ENCODE measurements at places on chromosomes 13 and 19.

- DNase-seq: no peak
Observed at GRCh38 chr19:17866312-17866963, 5.3 kb upstream of the SLC5A5 start.

- DNase-seq: no peak
Observed at GRCh38 chr19:1698636-1699035, 46.2 kb upstream of the TCF3 start.

- no peak for DNase-seq
Observed at GRCh38 chr13:25771641-25772478, 280.0 kb downstream of the SHISA2 start.

GRCh38 chr19:2149980-2150793, 1.2 kb downstream of the AP3D1 start:
- no peak for DNase-seq

- no peak for DNase-seq
Observed at GRCh38 chr13:50243931-50244330, 228.7 kb downstream of the KCNRG start.

GRCh38 chr13:74464670-74465069, 330.5 kb upstream of the KLF12 start:
- DNase-seq: no peak

DNA sequence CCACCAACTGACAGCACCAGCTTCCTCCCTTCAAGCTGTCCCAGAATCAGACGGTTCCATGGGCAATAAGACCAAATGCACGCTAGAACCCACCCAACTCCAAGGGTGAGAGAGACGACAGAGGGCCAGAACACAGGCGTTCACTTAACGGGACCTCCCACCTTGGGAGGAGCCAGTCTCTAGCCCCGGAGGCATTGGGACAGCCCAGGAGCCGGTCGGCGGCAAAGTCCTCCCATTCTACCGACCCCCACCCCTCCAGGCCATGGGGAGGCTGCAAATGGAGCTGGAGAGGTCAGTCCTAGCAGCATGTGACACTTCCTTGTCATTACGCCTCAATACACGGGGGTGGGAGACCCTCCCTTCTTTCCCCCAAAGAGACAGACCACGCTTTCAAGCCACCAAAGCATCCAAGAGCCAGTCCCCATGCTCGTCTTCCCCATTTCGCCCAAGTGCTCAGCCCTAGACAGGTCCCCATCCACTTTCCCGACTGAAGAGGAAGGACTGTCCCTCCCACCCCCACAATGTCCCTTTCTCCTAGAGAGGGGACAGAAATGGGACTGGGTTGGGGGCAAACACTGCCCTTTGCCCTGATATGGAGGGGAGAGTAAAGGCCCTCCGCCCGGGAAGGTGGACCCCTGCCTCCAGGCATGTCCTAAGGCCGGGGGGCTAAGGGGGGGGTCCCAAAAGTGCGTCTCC, 964 bp downstream of the KHSRP start:
- no peak for DNase-seq

- no peak for DNase-seq
Observed at GRCh38 chr13:21470785-21471184, 11.7 kb upstream of the ZDHHC20 start.

DNA sequence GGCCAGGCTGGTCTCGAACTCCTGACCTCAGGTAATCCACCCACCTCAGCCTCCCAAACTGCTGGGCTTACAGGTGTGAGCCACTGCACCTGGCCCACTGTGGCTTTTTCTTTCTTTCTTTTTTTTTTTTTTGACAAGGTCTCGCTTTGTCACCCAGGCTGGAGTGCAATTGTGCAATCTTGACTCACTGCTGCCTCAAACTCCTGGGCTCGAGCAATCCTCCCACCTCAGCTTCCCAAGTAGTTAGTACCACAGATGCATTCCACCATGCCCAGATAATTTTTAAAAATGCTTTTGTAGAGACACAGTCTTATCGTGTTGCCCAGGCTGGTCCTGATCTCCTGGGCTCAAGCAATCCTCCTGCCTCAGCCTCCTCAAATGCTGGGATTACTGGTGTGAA, 12.1 kb upstream of the FCGBP start:
- no peak for DNase-seq

DNA sequence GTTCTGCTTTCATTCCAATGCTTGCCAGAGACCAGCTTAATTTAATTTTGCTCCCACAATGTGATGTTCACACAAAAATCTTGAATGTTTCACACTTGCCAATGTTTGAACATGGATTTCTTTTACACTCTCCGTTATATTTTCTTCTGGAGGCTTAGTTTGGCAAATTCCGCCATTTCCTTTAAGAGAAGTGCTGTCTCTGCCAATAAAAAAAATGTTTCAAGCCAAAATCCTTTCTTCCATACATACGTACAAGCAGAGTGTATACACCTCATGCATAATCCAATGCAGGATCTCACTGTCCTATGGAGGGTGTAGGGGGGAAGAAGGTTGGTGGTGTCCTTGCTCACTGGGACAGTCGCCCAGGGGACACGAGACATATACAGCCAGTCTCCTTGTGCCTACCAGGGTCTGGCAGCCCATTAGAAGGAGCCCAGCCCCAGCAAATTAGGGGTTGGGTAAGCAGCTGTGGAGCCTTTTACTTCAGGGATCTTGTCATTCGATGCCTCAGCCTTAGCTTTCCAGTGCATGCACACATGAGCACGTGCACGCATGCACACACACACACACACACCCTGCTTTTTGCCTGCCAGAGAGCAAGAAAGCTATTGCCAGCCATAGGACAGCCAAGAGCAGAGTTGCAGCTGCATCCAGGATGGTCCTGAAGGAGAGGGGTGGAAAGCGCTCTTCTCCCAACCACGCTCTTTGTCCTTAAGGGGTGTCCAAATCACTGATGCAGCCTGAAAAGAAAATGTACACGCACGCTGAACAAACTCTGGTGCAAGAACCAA, 208.3 kb downstream of the FOXO1 start:
- DNase-seq: no peak

GRCh38 chr19:19587771-19588170, 30.7 kb downstream of the PBX4 start:
- DNase-seq: no peak

DNA sequence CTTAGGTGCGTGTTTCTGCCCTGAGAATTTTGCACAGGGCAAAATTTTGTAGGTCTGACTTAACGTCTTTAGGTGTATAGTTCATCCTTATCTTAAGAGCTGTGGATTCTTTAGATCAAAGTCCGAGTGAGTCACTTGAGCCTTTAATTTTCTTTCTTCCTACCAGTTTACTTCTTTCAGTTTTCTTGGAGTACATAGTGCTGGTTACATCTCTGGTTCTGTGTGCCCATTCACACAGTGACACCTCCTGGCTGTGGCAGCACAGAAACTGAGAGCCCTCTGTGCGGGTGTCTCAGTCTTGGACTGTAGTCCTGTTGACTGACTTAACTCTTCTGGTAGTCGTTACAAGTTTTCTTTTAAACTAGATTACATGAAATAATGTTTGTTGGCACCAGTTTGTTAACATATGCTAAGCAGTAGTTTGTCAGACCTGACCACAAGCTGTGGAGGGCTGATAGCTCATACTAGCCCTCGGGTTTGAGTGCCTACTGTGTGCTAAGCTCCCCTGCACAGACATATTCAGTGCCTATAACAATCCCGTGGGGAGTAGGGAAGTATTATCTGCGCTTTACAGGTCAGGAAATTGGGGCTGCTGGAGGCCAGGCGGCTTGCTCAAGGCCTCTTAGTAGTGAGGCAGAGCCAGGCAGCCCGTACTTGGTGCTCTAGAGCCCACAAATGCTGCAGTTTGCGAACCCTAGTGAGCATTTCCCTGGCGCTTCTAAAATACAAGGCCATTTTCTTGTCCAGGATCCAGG, 1.6 kb downstream of the GATAD2A start:
- no peak for DNase-seq

- no peak for DNase-seq
Observed at GRCh38 chr19:51198641-51199040, 26.2 kb upstream of the CD33 start.

- DNase-seq: no peak
Observed at GRCh38 chr19:7447648-7448047, 41.2 kb downstream of the PEX11G start.

DNA sequence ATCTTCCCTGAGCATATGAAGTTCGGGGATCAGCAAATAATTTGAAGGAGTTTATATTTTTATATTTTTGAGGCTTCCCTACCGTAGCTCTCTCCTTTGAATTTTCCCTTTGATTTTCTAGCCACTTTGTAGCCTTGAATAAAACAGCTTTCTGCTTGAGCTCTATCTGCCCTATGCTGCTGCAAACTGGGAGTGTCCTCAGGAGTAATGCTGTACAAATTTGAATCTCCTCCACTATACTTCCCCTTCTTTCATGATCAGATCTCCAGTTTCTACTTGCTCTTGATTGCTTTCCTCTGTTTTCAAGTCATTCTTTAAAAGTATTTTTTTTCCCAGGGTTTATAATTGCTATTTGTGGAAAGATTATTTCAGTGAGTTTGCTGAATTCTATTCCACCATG, 14.6 kb downstream of the PDS5B start:
- DNase-seq: no peak

DNA sequence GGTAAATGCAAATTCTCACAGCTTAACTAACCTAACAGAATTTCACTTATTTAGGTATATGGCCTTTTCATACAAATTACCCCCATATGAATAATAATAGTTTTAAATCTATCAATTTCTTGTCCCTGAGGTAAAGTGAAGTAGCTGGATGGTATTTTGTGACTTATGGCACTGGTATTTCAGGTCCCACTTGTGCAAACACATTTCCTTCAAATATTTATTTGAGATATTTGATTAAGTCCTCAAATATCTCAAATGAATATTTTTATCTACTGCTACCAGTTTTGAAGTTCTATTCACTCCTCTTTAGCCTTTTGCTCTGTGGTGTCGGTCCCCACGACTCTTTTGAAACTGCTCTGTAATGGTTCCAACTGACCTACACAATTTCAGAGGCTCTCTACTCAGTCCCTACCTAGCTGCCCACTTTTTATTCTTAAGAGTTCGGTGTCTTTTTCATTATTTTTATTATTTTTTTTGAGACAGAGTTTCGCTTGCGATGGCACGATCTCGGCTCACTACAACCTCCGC, 59.6 kb upstream of the ZDHHC20 start:
- DNase-seq: no peak

DNA sequence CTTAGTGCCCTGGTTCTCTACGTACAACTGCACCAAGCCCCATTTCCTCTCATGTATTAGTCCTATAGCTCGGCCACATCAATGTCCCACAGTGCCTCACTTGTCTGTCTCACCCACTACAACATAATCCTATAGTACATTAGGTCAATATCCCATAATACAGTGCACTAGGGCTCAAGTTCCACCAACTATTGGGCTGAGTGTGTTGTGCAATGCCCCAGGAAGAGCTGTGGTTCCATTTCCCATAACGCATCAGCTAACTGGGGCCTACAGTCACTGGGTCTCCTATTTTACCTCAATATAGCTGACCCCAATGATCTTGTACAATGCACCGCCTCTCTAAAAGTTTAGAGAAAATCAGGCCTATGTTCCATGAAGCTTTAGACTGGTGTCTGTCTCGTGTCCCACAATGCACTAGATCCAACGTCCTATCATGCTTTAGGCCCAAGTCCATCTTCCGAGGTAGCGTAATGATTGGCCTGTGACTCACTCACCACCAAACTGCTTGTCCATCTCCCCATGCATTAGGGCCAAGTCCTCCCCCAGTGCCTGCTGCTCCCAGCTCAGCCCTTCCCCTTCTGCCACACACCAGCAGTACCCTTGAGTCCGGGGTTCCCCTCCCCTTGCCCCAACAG, 21.8 kb downstream of the TSKS start:
- DNase-seq: no peak

GRCh38 chr19:9909251-9909650, 27.1 kb downstream of the OLFM2 start:
- DNase-seq: no peak

- DNase-seq: no peak
Observed at GRCh38 chr13:62205273-62205672, 789.6 kb upstream of the PCDH20 start.

DNA sequence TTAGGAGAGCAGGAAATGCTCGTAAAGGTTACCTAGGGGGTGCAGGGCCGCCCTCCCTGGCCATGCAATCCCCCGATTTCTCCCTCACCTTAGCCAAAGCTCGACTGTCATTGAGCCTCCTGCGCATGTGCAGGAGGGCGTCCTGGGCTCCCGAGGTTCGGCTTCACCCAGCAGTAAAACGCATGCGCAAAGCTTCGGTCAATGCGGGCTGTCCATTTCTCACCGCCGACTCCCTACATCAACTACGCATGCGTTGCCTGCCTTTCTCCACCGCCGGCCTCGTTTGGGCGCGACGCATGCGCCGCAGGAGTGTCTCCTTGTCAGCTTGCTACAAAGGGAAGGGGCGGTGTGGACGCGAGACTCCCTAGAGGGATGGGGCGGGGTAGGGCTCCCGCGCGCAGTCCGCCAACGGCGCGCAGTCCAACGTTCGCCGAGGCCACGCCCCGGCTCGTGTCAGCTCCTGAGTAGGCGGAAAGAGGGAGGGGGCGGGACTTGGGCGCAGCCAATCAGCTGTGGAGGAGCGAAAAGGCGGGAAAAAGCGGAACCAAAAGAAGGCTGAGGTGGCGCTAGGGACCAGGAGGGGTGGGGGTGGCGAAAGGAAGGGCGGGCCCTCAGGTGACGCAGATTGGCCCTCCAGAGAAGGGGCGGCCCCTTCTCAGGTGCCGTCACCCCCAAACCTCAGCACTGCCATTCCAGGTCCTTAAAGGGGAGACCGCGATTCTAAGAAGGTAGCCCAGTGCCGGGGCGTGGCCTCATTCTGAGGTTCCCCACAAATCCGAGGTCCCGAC, at the start of the genes SYNGR4 and TMEM143:
Gene SYNGR4, plus strand, starts transcription at position 558 of the 788 bp plus-strand sequence. CDS start 1,476 bp downstream, outside the sequence.
Gene TMEM143, minus strand, starts transcription at position 131 of the 788 bp plus-strand sequence. Its CDS starts 20 bp downstream, at position 111.
- DNase-seq: peak; percentile 99
